Activated T-helper 17 cell treated with anti-CD3 and anti-CD28 coated beads, Interleukin-2, amount 50 U/mL, for 72 hours (primary cell): ENCODE measurements at places on chromosomes 2 and 18. TPM values are rescaled to one million over a fixed set of nuclear protein-coding genes. Genes with fewer than 3 reads are reported as not detected.

The ERFE gene
- not detected for total RNA-seq

The FIGN gene
- total RNA-seq = not detected

The SLC23A3 gene
- total RNA-seq = 7.7 TPM

The FLACC1 gene
- 2.1 TPM for total RNA-seq
